Psoas muscle (tissue), 8 donors: ENCODE measurements at places on chromosomes 3 and 15. TPM values are rescaled to one million over a fixed set of nuclear protein-coding genes. Genes with fewer than 3 reads are reported as not detected.
A peak's percentile ranks its signal among the peaks of the same experiment; 100 is the strongest.

GRCh38 chr3:60775985-60776384 lies 475.3 kb downstream of the FHIT start:
- DNase-seq, result no peak

GRCh38 chr3:23804441-23805209 lies 1.1 kb upstream of the UBE2E1 start:
- no peak for DNase-seq

DNA sequence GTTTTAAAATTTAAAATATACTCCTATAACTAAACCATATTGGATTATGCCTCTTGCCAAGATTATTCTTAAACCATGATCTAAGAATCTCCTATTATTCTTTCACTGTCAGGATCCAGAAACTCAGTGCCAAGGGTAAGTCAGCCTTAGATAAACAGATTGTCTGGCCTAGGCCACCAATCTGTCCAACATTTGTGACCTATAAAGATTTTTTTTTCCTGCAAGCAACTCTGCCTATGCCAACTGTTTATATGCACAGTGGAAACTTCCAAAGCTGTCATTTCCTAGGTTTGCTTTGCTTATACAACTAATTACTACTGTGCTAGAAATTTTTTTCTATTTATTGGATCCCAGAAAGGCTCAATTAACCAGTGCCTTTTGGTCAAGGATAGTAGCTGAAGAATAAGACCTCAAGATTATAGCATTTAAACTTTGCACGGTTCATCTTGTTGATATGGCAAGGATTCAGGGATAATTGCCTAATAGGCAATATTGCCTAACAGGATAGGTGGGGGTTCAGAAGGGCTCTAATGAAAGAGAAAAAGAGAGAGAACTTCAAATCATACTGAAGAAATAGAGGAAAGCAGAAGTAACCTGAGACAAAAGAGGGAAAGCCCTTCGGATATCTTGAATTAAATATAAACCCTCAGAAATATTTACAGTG lies 22.8 kb downstream of the GAP43 start:
- DNase-seq, result no peak

DNA sequence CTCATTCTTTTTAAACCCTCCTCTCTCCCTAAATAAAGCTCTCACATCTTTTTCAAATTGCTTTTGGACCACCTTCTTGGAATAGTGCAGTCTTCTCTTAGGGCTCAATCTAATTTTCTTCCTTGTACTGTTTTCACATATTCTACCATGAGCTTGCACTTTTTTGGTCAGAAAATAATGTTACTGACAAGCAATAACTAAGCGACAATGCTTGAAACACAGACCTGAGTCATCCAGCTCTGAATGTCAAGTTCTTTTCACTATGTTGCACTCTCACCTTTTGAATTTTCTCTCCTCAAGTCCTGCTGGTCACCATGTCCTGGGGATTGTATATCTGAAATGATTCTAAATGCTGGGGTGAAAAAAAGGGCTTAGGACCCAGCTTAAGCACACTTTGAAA lies 8.9 kb downstream of the TNFAIP8L3 start:
- no peak for DNase-seq

- peak; percentile 91 for DNase-seq
These were observed 30.0 kb downstream of the NBEAL2 start for GRCh38 chr3:47009225-47010110.

DNA sequence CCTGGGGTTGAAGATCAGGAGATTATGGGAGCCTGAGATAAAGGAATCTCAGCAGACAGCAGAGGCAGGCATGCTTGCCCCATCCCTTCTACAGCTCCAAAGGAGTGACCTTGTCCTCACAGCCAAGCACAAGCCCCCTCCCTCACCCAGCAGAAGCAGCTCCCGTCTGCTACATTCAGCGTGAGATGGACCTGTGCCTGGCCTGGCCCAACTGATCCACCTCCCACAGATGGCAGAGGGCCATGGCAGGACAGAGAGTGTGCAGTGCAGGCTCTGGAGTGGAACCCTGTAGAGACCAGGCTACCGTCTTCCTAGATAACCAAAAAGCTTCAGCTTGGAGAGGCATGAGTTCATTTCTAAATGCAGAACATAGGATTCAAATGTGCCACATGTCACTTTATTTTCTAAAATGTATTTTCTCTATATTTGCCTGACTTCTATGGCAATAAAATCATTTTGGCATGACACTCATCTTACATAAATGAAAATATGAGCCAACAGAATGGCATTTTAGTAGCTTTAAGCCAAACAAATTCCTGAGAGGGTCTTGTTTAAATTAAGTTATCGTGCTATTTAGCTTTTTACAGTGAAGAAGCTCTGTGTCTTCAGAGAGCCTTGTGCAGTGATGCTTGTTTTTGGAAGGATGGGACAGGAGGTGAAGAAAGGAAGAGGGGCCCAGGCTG lies 43.7 kb downstream of the SLC12A8 start:
- DNase-seq, result no peak

DNA sequence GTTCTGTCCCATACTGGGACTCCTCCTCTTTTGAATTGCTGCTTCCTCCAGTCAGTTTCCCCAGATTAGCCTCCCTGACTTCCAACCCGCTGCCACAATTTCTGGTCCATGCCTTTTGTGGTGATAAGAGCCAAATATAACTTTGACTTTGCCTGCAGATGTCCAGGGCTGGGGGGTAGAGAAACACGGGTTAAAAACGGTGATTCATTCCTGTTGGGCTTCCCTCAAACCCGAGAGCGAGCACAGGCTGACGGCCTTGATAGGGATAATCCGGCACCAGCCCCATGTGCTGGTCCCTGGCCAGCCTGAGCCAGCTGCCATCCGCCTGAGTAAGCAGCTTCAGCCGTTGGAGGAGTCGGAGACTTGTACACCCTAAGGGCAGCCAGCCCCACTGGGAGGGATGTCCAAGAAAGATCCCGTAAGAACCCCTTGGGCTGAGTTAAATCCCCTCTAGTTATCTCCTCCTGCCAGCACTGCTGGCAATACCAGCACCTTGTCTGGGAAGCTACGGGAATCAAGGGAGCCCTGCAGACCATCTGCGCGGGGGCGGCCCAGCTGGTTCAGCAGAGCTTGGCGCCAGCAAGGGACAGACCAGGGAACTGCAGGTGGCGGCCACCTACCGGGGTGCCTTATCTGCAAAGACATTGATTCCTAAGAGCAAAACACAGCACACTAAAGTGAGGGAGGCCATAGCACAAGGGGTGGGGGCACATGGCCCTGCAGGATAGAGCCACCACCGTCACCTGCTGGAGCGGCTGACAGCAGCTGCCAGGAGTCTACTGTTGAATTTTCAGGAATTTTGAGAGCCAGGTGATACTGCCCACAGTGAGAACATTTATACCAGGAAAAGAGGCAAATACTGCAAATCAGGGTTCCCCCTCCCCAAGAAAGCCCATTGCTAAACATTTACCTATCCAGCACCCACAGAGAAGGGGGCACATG lies 18.1 kb downstream of the CSPG4 start:
- DNase-seq, result peak; percentile 91

GRCh38 chr15:27965546-27965945 lies 133.6 kb downstream of the OCA2 start:
- DNase-seq, result no peak

GRCh38 chr15:60390871-60391501 lies 6.8 kb downstream of the ANXA2 start:
- DNase-seq, result peak; percentile 56

DNA sequence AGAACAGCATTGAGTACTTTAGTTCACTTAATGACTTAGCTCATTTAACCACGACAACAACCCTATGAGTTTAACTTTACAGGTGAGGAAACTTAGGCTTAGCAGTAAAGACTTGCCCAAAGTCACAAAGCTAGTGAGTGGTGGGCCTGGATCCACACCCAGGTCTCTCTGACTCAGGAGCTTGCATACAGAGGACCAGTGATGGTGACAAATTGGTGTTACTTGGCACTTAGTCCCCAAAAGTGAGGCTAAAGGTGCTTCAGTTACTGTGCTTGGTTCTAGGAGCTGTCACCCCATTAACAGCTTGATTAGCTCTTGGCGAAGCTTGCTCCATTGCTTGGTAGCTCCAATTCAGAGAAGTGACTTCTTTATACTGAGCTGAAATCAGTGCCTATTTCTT lies 6.1 kb downstream of the CELF6 start:
- DNase-seq, result no peak

- no peak for DNase-seq
These were observed 3.1 kb downstream of the CPLX3 start for GRCh38 chr15:74829486-74829885.

DNA sequence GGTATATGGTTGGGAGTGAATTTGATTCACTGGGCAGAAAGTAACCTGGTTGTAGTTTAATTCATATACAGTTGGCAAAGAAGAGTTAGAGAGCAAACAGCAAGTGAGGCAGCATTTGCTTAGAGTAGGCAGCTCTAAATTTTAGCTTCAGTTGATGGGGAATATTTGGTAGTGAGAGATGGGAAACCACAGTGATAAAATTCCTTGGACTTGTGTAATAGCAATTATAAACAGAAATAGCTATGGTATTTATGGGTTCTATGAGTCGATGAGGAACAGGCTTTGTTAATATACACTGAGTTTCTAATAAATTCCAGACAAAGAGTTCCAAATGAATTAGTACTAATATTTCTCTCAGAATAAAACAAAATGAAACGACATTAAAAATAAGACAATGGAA lies 894.0 kb downstream of the ROBO2 start:
- DNase-seq, result no peak

GRCh38 chr3:9279966-9280365 lies 30.5 kb upstream of the SRGAP3 start:
- DNase-seq, result no peak

DNA sequence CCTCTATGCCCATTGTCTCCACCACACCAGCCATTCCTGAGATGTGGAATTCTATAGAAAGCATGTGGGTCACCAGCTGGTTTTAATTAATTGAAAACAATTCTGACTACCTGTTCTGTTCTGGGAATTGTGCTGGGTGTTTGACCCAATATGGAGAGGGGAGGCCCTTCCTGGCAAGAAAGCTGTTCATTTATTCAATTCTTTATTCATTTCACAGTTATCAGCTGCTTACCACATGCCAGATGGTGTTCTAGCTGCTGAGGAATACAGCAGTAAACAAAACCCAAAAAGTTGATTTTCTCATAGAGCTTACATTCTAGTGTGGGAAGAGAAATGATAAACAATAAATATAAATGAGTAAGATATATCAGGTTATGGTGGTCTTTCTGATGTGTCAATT lies 296.1 kb upstream of the RASGRP1 start:
- DNase-seq, result no peak

DNA sequence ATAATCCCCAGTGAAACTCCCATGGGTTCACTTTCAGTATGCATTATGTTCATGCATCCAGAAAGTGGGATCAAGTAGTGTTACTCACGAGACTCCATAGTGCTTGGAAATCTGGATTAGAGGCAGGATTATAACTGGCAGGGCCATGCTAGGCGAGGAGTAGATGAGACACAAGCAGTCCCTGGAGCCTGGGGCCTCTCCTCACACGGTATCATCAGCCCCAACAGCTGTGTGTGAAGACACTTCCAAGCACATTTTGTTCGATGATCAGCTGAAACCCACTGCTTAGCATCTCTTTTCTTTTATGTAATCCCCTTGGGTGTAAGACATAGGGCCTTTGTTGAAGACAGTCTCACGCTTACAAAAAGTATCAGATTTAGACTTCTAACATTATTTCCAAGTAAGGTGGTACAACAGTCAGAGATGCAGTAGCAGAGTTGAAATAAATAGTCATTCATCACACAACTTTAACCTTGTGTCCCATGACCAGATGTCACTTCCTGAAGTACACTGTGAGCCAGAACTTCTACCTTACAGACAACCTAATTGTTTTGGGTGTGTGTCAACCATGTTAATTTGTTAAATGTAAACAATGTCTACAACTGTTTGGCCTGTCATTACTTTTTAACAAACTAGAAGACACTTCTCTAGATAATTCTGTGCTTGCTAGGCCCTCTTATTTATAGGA lies 116.9 kb downstream of the GADL1 start:
- DNase-seq, result no peak

The GOLGA6L9 gene
- total RNA-seq, result 0.87 TPM

The CDHR4 gene
- not detected for total RNA-seq
